ENCODE measurements at places on chromosomes 12 and 14.

DNA sequence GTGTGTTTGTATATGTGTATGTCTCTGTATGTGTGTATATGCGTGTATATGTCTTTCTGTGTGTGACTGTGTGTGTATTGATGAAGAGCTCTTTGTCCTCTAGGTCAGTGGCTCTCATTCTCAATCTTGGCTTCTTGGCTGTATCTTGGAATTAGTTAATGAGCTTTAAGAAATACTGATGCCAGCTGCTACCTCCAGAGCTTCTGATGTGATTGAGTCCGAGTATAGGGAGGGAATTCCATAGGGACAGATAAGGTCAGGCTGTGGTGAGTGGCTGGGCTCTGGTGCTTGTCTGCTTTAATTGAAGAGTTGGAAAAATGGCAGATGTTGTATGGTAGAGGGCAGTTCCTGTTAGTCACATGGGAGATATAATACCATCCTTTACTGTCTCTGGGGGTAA, 140.1 kb downstream of the C12orf75 start:
- DNase-seq, result no peak

GRCh38 chr12:20549108-20549719, 145.9 kb upstream of the SLCO1C1 start:
- DNase-seq, result no peak

DNA sequence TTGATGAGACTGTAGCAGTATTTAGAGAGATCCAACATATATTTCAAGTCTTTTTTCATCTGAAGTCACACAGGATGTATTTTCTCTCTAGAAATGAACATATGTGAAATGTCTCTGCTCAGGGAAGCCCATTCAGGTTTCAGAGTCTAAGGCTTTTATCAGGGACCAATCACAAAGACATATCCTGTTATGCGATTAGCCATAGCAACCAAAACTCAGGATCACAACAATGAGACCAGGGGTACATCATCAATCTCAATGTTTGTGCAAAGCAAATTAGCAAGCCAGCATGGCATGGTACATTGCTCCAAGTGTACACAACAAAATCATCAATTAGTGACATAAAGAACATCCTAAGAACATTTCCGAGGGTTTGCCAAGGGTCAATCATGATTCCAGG, 99.2 kb upstream of the AMN1 start:
- DNase-seq, result no peak

DNA sequence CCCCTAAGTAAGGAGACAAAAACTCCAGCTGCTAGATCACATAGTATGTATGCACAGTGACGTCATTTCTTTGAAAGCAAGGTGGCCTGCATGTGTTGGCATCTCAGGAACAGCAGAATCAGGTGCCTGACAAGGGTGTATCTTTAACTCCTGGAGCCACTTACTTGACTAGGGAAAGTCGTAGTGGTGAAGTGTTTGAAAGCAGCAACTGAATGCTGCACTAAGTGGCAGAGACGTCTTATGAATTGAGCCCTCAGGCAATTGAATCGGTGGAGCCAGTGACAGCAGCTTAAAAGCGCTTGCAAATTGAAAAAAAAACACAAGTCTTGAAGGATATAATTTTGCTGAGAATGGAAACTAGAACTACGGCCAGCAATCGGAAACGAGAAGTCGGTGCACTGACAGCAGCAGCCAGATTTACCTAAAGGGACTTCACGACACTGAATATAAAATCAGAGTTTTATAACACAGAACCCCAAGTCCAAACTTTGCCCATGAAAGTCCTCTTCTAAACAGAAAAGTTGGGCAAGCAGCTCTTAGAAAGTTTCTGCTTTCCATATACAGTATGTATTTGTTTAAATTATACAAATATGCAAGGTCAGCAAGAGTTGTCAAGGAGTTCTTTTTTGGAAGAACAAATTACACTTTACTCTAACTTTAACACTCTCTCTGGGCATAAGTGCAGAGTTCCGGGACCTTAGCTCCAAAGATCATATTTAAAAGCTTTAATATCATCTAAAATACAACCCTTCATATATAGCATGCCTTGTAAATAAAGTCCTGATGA, 1.1 kb downstream of the IGF1 start:
- no peak for DNase-seq

GRCh38 chr12:128079-128478, 61.5 kb downstream of the IQSEC3 start:
- DNase-seq, result no peak

DNA sequence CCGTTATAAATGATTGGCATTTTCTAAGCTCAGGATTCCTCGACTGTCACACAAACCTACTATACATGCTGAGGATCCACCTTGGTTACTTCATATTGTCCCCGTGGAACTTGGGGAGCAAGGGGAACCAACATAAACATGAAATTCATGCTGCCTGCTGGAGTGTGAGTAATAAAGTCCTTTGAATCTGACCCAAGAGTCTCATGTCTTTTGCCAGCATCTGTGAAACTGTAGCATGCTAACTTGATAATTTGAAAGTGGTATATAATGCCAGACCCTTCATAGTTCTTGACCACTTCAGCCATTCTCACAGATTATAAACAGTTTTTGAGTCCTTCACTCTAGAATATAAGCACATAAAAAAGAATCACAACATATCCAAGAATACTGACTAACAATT, 17.1 kb downstream of the SLC35F4 start:
- DNase-seq, result no peak
